ENCODE measurements at places on chromosomes 11 and 22. TPM values are rescaled to one million over a fixed set of nuclear protein-coding genes. Genes with fewer than 3 reads are reported as not detected.

GRCh38 chr11:57568330-57568766 lies 876 bp upstream of the UBE2L6 start:
- DNase-seq, result peak; percentile 67

DNA sequence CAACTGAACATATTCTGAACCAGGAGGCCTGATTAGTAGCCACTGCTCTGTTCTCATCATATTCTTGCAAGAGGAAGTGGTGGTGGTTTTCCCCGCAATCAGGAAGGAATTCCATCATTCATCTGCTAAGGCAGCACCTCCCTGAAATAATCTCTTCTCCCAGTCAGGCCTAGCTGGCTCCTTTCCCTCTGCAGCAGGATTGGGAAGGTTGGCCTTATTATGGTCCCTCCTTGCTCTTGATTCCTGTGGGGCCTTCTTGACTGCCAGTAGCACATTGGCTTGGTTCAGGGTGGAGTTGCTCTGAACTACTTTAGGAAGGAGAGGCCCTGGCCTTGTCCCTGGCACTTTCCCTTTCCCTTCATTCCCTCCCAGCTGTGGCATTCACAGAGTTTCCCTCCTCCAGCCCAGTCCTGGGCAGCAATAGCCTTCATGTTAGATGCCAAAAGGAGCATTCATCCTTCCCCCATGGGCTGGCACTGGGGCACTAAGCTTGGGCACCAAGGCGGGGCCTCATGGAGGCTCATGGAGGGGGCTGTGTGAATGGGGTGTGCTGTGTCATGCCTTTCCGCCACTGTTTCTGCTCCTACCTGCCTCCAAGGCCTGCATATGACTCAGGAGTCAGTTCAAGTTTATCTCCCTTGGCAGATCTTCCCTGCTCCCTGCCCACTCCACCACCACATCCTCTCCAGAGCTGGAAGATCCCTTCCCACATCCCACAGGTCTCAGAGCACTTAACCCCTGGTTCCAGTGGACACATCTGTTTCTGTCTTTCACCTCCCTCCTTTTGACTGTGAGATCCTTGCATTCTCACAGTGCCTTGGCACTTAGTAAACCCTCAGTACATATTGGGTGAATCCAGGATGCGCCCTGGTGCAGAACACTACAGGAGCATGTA lies 27.6 kb upstream of the CD44 start:
- DNase-seq, result peak; percentile 92

DNA sequence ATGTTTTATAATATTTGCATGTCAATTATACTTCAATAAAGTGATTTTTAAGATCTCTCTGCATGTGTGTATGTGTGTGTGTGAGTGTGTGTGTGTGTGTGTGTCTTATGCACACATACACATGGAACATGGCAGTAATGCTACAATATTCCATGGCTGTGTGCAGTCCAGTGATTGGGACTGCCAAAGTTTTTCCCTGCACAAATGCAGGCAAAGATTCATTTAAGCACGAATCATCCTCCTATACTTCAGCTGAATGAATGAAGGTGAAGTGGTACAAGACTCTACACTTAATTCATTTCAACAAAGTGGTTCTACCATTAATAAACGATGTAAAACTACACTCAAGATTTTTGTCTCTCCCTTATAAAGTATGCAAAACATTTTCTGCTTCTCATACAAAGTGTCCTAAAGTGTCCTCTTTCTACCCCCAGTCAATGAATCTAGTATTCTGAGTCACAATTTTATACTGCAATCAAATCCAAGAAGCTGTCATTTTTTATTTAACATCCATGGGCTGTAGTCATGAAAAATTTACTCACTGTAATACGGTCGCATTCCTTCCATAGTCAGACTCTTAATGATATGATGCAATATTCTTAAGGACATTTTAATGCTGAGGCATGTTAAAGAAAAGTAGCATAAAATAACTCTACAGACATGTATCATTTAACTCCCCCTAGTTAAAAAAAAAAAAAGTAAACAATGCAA lies 132.4 kb downstream of the TTC28 start:
- DNase-seq, result peak; percentile 81

DNA sequence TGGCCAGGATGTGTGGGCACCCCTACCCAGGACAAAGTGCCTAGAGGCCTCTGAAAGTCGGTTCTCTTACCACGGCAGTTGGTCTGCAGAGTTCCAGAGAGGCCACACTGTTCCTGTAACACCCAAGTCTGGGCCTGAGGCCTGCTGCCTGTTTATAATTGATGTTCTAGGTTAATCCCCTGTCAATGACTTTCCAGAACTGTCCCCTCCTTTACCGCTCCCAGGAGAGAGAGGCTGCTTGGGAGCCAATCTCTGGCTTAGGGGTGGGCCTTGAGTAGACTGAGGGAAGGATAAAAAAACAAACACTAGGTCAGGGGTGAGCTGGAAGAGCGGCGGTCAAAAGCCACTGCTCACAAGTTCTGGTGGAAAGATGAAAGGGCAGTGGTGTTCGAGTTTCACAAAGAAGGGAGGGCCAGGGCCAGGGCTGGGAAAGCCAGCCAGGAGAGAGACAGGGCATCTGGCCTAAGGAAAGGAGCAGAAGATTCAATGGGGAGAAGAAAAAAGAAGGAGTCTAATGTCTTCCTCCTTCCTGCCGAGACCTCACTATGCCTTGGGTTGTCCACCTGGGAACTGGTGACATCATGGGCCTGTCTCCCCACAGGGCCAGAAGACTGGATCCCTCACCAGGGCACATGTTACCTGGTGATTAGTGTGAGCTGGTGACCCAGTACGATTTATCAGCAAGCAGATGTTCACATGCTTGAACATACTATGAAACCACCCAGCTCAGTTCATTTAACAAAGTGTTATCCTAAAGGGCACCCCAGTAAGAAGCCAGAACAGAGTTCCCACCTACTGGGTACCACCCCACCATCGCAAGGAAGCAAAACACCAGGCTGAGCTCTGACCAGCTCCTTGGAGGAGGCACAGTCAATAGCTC lies 50.2 kb downstream of the PC start:
- DNase-seq, result no peak

GRCh38 chr11:125433454-125434121 lies 62.5 kb downstream of the FEZ1 start:
- peak; percentile 66 for DNase-seq

GRCh38 chr11:111379602-111380136 lies 594 bp upstream of the POU2AF1 start:
- DNase-seq, result no peak

- DNase-seq, result no peak
Measured at GRCh38 chr22:43533656-43534428, 122.0 kb downstream of the MPPED1 start.

DNA sequence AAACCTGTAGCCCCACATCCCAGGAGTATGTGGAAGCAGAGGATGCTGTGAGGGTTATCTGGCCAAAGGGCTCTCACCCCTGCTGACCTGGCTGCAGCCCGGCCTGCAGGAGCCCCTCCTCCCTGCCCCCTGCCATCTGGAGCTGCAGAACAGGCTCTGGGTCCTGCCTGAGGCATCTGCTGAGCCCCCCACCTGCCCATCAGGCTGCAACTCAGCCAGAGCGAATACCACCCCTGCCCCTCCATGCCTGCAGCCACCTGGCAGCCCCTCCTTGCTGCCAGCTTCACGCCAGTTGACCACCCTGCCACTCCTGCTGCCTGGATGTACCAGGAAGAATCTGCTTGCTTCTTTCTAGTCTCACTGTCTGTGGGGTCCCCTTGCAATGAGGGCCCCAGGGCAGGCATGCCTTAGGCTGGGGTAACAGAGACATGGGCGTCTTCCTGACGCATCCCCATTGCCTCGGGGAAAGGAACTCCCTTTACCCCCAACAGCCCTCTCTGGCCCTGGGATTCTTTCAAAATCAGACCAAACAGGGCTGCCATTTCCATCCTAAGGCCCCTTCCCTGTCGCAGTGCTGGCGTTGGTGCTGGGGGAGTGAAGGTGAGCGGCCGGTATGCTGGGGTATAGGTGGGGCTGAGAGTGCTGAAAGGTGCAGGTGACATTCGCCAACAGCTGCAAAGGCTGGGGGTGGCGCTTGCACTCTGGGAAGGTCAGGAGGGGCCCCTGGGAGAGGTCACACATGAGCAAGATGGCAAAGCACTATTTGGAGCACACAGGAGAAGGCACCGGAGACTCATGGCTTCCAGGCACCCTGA lies 1334.6 kb downstream of the TBC1D22A start:
- no peak for DNase-seq

DNA sequence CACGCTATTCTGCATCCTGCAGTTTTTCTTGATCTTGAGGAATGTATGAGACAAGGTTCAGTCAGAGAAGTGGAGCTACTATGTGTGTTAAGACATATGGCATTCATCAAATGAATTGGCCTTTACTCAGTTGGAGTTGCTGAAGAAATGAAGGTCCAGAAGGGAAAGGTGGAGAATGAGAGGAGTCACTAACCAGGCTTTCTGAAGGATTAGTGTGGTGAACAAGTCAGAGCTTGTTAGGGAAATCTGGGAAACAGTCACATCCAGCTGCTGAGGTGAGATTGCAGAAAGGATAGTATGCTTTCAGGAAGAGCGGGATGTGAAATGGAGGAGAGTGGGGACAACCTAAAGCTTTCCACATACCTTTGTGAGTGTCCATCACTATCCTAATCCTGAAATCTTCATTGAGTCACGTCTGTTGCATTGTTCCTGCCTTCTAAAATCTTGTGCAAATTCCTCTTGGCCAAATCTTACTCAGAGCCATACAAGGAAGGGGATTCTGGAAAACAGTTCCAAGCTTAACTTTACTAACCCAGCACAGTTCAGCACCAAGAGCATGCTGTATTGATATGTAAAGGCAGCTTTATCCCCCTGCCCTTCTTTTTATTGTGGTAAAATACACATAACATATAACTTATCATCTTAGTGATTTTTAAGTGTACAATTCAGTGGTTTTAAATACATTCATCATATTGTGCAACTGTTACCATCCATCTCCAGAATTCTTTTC lies 11.4 kb upstream of the PITPNB start:
- peak; percentile 35 for DNase-seq

GRCh38 chr11:98207086-98207485 lies 813.7 kb upstream of the CNTN5 start:
- DNase-seq, result no peak

- peak; percentile 46 for DNase-seq
Measured at GRCh38 chr11:60985991-60986915, 14.8 kb downstream of the CD6 start.

- DNase-seq, result no peak
Measured at GRCh38 chr22:31019191-31019930, 50.3 kb downstream of the TUG1 start.

DNA sequence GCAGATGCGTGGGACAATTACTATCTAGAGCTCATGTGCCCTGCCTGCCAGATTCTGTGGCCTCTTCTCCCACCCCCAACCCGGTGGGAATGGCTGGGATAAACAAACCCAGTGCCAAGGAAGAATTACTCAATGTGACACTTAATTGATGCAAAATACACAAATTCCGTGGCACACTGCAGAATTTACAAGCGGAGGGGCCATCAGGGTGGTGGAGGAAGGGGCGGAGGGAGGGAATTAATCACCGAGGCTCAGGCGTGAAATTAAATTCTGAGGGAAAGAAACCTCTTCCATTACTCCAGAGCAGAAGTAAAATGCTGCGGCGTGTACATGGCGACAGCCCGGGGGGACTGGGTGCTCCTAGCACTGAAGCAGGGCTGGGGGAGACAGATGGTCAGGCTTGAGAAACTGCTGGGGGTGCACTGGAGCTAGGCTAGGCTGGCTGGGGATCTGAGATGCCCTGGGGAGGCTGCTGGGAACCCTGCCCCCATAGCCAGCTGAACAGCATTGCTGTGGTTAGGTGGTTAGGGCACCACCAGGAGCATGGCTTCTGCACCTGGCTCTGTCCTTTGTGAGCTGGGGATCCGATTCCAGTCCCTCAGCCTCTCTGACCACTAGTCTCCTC lies 200.6 kb downstream of the CEP164 start:
- DNase-seq, result no peak

DNA sequence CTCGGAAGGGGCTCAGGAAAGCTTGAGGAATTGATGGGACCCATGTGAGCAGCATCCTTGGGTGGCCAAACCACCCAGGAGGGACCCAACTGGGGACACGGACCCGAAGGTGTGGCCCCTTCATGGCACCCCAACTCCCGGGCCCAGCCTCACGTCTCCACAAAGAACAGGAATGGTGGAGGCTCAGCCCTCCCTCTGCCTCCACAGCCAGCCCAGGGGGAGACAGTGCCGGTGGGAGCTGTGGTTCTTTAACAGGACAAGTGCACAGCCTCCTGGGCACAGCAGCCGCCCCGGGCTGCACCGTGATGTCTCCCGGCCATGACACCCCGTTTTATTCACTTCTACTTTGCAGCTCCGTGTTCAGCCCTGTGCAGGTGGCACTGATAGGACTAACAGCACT lies 587.2 kb downstream of the BRD1 start:
- no peak for DNase-seq

- DNase-seq, result peak; percentile 38
Measured at GRCh38 chr11:13140873-13141655, 131.9 kb downstream of the RASSF10 start.

DNA sequence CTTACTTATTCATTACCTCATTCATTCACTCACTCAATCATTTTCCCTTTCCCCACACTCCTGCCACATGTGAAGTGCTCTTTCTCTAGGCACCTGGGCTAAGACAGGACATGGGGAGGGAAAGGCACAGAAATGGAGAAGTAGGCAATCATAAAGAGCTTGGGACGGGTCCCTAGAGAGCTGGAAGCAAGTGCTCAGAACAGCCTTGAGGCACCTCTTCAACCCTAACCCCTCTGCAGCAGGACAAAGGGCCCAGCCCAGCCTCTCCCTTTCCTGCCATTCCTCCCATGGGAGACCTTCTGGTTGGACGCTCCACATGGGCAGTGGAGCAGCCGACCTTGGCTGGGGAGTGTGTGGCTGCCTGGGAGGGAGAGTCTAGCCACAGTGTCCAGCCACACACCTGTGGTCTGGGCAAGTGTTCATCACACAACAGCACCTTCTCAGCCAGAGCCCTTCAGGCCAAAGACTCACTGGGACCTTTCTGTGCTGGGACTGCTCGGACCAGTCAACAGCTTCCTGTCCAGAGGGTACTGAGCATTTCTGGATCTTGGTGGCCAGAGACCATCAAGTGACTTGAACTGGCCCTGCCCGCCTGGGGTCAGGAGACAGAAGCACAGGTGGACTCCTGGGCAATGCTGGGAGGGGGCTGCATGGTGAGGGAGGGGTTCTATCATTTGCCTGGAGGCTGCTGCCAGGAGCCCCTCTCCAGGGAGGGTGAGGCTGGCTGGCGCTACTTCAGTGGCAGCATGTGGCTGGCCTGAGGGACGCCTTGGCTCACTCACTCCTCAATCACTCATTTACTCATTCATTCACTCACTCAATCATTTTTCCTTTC lies 1.0 kb upstream of the MUC5AC start:
- DNase-seq, result no peak

The PDE3B gene
- polyA plus RNA-seq, result 0.21 TPM

The PRODH gene
- not detected for polyA plus RNA-seq

The WNT11 gene
- polyA plus RNA-seq, result 0.10 TPM

The RIMBP3C gene
- polyA plus RNA-seq, result 0.05 TPM

The PHETA2 gene
- polyA plus RNA-seq, result 10.0 TPM

The CHORDC1 gene
- polyA plus RNA-seq, result 17.4 TPM
